ENCODE measurements at places on chromosomes 6 and 20.

- DNase-seq: peak; percentile 32
Measured at GRCh38 chr6:111727802-111728201, 122.1 kb upstream of the TRAF3IP2 start.

GRCh38 chr6:168645326-168645725, 204.3 kb downstream of the SMOC2 start:
- DNase-seq: no peak

DNA sequence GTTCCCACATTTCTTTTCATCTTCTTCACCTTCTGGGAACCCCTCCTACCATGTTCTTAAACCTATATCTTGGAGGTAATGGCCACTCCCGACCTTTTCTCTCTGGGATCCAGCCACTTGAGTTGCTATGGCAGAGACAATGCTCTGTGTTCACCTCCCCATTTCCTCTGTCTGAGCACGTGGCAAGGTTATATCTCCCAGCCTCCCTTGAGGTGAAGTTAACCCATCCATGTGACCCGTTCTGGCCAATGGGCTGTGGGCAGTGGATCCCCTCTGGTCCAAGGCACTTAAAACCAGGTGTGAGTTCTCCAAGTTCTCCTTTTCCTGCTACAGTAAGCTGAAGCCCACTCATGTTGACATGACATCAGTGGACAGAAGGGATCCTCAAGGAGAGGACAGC, 261.4 kb downstream of the LRFN2 start:
- DNase-seq: no peak

GRCh38 chr6:87830907-87831306, 128.9 kb upstream of the AKIRIN2 start:
- no peak for DNase-seq

DNA sequence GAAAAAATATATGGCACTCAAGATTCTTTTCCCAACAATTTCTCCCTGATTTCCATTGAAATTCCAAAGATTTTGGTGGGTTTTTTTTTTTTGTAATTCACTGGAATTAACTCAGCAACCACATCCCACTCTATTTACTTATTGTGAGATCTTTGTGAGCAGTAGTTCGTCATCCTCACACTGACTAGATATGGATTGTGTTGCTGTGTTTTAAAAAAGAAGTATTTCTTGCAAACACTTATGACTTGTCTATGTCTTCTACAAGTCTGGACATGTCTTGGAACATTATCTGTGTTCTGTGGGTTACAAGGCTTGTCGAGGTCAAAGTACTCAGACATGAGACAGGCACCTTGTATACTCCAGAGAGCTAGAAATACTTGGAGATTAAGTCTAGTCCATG, 7.3 kb upstream of the TENT5A start:
- no peak for DNase-seq

- DNase-seq: peak; percentile 21
Measured at GRCh38 chr6:133040094-133040802, 200.9 kb upstream of the EYA4 start.

DNA sequence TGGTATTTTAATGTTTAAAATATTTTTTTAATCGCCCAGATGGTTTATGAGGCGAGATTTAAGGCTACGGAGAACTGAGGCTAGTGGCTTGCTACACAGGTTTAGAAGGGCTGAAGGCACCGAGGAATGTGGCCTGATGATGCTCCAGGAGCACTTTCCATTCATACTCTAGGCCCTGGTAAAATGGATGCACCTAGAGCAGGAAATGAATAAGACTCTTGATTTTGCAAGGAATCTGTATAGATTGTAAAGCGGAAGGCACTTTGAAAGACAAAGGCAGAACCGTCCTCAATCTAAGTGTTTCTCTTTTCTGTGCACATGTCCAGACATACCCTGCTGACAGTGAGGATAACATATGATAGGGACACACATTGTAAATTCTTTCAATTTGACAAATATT, 30.1 kb downstream of the POU3F2 start:
- no peak for DNase-seq

GRCh38 chr6:142881290-142881689, 63.7 kb downstream of the HIVEP2 start:
- DNase-seq: no peak

- DNase-seq: no peak
Measured at GRCh38 chr6:11397622-11398450, 139.7 kb upstream of the TMEM170B start.

DNA sequence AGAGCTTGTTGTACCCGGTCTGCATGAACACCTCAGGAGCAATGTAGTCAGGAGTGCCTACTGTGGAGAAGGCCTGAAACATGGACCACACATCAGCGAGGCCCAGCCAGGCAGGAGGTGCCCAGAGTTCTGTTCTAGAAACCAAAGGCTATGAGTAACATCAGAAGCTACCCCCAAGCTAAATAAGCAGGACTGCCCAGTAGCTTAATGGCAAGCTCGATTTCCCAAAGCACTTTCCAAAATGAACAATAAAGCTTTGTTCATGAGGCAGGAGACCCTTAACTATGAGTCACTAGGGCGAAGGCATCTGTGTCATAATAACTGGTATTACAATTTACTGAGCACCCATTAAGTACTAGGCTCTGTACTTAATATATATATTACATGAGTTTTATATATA, 47.4 kb downstream of the STK38 start:
- DNase-seq: no peak

DNA sequence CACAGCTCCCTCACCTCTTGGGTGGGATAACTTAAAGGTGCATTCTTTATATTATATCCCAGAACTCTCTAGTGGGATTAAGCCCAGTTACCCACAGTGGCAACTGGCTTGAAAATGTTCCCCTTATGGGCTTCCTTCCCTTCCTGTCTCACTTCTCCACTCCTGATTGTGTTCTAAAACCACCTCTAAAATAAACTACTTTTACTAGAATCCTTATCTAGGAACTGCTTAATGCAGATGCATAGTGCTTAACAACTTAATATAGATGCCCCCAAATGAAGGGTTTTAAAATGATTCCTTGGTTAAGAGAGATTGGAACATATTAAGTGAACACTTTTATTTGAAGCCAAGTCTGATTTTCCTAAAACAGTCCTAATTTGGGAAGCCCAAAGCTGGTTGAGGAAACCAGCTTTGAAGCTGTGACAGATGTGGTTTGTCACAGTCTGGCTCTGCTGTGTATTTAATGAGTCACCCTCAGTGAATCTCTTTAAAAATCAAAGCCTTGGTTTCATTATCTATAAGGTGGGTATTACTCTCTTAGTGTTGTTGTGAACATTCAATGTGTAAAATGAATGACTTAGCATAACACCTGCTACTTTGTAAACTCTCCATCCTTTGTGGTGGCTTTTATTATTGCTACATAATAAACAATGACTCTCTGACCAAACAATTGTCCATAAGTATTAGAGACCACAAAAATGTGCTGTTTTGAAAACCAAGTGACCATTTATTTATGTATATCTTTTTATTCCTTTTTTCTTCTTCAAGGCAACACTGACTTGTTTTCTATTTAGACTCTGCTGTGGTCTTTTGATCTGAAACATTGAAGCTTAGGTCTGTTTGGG, 24.4 kb downstream of the PLCB1 start:
- DNase-seq: peak; percentile 25

- no peak for DNase-seq
Measured at GRCh38 chr6:40810171-40810570, 223.0 kb upstream of the LRFN2 start.

GRCh38 chr20:50038574-50038991, 55.8 kb downstream of the SNAI1 start:
- DNase-seq: no peak

DNA sequence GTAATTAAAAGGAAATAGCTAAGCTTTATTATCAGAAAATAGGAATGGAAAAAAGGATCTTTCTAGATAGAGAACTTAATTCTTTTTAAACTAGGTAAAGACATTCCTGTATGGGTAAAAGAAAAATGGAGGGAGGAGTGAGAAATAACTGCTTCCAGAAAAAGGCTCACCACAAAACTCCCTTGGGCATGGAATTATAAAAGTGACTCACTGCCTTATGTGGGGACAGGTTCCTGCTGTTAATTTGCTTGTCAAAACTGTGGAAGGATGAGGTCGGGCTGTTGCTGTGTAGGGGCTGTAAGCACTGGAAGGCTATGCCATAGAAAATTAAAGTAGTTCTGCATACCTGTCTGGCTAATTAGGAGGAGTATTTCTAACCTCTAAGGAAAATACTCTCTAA, 158.7 kb downstream of the UBE3D start:
- peak; percentile 84 for DNase-seq

DNA sequence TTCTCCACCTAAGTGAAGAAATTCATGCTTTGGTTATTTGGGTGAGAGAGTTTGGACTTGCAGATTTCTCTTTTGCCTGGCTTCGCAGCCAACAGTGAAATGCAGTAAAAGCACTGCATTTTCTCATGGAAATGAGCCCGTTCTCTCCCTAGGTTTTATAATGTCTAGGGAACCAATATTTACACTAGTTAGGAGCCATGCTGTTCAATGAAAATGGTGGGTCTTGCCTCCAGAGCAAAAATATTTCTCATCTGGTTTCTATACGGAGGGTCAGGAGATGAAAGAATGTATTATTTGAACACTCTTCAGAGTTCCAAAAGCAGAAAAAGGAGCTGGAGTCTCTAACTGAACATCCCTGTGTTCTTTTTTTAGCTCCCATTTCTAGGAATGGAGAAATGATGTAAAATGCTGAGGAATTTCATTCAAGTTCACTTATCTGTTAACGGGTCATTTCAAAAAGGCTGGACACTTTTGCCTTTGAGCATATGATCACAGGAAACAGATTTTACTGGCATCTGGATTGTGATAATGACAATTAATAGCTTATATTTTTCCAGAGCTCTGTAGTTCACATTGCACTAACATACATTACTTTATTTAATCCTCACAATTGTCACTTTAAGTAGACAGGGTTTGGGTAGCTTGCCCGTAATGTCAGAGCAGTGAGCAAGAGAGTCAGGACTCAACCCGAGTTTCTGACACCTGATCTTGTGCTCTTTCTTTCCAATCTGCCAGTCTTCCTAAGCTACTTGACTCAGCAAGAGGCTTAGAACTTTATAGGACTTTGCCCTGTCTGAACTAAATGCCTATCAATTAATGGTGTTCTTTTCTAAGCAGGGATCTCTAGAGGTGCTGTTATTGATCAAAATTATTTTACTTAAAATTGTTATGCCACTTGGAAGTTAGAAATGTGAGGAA, 78.0 kb downstream of the PPP1R14C start:
- DNase-seq: no peak

- no peak for DNase-seq
Measured at GRCh38 chr6:112984899-112985298, 637.8 kb downstream of the RFPL4B start.

GRCh38 chr6:111813677-111814310, 59.5 kb downstream of the FYN start:
- DNase-seq: no peak

- DNase-seq: no peak
Measured at GRCh38 chr6:56146086-56146485, 101.3 kb downstream of the COL21A1 start.

DNA sequence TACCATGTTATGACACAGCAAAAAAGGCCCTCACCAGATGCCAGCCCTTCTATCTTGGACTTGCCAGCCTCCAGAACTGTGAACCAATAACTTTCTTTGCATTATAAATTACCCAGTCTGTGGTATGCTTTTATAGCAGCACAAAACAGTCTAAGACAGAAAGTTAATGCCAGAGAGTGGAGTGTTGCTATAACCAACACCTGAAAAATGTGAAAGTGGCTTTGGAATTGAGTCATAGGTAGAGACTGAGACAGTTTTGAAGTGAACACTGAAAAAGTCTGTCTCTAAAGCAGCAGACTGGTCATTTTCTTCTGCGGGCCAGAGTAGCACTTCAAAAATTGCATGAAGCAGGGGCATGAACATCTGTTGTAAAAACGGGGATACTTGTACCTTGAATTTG, 28.0 kb upstream of the ASIP start:
- no peak for DNase-seq

DNA sequence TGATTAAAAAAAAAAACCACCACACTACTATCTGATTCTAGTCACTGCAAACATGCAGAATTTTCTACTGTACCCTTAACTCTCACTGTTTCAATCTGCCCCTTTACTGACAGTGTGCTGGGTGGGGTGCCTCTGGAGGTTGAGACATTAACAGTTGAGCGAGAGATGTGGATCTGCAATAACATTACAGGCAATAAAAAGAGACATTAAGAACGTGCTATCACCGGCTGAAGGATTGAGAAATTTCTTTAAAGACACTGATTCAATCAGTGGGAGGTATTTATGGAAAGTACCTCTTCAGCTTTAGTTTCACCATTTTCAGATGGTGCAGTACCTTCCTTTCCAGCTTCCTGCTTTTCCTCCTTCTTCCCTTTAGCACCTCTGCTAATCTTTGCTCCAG, 32.5 kb downstream of the HMGN3 start:
- DNase-seq: no peak

GRCh38 chr6:25132934-25133333, 146.2 kb upstream of the CARMIL1 start:
- no peak for DNase-seq

DNA sequence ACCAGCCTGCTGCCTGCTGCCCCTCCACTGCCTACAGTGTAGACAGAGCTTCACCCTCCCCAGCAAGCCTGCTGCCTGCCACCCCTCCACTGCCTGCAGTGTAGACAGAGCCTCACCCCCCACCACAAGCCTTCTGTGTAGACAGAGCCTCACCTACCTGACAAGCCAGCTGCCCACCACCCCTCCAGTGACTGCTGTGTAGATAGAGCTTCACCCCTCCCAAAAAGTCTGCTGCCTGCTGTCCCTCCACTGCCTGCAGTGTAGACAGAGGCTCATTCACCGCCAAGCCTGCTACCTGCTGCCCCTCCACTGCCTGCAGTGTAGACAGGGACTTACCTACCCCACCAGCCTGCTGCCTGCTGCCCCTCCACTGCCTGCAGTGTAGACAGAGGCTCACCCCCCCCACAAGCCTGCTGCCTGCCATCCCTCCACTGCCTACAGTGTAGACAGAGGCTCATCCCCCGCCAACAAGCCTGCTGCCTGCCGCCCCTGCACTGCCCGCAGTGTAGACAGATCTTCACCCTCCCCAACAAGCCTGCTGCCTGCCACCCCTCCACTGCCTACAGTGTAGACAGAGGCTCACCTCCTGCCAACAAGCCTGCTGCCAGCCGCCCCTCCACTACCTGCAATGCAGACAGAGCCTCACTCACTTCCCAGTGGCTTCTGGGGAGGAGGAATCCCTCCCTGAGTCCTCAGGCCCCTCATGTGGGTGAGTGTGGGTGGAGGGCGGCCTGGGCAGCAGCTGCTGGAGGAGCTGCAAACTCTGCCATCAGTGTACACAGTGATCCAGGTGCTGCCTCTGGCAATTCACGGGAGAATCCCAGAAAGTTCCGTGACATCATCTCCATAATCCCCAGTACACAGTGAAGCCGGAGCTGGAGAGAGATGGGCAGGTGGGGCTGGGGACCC, 140.9 kb downstream of the DLL1 start:
- no peak for DNase-seq

- DNase-seq: peak; percentile 98
Measured at GRCh38 chr6:13614926-13615791, at the start of gene NOL7. Gene NOL7, plus strand, starts transcription at chr6:13615335. Its CDS starts 24 bp downstream, at chr6:13615359.

Measured in fibroblast of skin of right quadriceps (primary cell).